Motor neuron (in vitro differentiated cells): ENCODE measurements at places on chromosomes 12 and 14. TPM values are rescaled to one million over a fixed set of nuclear protein-coding genes. Genes with fewer than 3 reads are reported as not detected.

Gene PARP2
- 37.4 and 43.3 TPM in 2 replicates for total RNA-seq

Gene SLC10A1
- 0.86 and 1.1 TPM in 2 replicates for total RNA-seq

Gene IL31
- total RNA-seq: not detected in 2 replicates

Gene C12orf43
- 9.6 and 10.3 TPM in 2 replicates for total RNA-seq

Gene KRT85
- 0.09 and 0.21 TPM in 2 replicates for total RNA-seq

Gene CACNA2D4
- 0.22 and 0.44 TPM in 2 replicates for total RNA-seq

Gene CCDC197
- 0.25 TPM in 1 of 2 replicates, not detected in the other for total RNA-seq

Gene SYNDIG1L
- total RNA-seq: 0.09 and 0.17 TPM in 2 replicates
